ENCODE measurements at places on chromosomes 12 and 14.

DNA sequence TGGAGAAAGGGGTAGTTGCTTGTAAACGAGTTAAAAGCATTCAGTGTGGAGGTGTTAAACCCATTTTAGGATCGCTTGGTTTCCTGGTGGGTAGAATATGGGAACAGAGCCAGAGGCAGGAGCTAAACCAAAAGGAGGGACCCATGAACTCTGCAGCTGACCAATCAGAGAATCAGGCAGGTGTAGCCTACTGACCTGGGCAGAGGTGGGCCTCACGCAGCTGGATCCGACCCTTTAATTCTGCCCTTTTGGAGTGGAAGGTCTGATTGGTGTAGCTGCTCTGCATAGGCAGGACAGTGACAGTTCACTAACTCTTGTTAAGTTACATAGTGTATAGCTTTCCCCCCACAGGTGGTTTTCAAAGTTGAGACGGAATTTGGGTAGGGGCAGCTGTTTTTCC is 63.7 kb downstream of the GNS start:
- no peak for DNase-seq

DNA sequence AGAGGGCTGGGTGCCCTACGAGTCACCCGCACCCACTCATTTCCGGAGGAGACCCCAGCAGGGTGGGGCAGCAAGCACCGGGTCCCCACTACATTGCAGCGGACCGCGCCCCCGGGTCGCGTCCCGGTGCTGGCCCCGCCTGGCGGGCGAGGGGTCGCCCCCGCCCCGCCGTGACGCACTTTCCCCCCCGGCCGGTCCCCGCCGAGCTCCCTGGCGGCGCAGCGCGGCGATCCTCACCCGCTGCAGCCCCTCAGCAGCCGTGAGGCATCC is 106.1 kb downstream of the PRICKLE1 start:
- DNase-seq, result peak; percentile 3

DNA sequence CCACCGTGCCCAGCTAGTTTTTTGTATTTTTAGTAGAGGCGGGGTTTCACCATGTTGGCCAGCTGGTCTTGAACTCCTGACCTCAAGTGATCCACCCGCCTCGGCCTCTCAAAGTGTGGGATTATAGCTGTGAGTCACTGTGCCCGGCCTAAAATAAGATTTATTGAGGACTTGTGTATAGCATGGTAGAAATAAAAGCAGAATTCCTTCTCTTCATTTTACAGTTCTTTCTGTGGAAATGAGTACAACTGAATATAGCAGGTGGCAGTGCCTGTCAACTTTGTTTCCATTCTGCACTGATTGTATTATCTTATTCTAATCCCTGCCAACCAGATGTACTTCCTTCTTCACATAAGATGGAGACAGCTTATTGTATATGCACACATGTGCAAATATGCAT is 41.0 kb downstream of the DIP2B start:
- no peak for DNase-seq

GRCh38 chr12:45587877-45588533 is 141.5 kb upstream of the ARID2 start:
- no peak for DNase-seq

DNA sequence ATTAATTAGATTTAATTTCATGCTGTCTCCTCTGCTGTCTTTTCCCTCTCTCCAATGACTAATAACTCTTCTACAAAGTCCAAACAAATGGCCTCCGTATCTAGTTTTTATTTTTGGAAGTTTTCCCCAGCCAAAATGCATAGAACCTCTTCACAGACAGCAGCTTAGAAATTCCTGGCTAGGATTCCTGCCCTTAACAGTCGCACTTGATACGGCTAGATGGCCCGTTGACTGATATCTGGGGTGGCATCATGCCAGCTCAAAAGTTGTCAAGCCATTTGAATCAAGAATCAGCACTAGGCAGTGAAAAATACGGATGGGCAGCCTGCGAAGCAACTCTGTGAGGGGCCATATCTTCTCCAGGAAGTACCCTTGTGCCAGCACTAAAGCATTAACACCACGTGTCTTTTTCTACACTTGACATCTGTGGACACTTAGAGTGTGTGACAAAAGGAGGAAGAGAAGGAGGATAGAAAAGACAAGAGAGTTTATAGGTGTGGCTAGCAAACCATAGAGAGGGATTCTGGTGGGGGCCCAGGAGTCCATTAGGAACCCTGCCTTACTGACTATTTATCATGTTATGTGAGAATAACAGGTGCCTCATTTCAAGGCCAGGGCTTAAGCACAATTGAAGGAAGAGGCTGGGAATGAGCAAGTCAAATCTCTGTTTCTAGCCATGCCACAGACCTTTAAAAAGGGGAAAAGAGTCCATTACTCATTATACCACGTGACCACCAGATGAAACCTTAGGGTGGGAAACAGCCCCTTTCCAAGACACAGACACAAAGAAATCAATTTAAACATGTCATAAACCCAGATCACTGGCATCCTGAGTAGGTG is 39.2 kb upstream of the KRR1 start:
- no peak for DNase-seq

DNA sequence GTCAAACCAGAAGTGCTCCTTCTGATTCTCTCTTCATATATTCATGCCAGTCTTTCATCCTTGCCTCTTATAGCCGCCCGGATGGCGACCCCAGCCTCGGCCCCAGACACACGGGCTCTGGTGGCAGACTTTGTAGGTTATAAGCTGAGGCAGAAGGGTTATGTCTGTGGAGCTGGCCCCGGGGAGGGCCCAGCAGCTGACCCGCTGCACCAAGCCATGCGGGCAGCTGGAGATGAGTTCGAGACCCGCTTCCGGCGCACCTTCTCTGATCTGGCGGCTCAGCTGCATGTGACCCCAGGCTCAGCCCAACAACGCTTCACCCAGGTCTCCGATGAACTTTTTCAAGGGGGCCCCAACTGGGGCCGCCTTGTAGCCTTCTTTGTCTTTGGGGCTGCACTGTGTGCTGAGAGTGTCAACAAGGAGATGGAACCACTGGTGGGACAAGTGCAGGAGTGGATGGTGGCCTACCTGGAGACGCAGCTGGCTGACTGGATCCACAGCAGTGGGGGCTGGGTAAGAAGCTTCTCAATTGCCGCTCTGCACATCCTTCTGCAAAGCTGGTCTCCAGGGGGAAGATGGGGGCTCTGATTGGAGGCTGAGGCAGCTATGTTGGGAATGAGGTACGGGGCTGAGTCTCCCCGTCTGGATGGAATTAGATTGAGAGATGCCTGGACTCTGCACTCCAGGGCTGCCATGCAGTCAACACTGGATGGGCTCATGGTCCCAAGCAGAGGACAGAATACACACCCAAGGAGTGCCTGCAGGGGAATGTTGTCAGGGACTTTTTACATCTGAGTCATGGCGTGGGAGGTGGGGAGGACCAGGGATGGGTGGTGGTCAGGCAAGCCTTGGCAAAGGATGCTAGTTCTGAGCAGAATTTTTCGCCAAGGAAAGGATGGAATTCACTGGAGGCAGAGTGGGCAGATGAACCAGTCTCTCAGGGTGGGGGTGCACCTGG is 1.3 kb downstream of the BCL2L2 start:
- DNase-seq, result no peak

- no peak for DNase-seq
Measured at GRCh38 chr12:50929831-50930230, 22.5 kb upstream of the HIGD1C start.

DNA sequence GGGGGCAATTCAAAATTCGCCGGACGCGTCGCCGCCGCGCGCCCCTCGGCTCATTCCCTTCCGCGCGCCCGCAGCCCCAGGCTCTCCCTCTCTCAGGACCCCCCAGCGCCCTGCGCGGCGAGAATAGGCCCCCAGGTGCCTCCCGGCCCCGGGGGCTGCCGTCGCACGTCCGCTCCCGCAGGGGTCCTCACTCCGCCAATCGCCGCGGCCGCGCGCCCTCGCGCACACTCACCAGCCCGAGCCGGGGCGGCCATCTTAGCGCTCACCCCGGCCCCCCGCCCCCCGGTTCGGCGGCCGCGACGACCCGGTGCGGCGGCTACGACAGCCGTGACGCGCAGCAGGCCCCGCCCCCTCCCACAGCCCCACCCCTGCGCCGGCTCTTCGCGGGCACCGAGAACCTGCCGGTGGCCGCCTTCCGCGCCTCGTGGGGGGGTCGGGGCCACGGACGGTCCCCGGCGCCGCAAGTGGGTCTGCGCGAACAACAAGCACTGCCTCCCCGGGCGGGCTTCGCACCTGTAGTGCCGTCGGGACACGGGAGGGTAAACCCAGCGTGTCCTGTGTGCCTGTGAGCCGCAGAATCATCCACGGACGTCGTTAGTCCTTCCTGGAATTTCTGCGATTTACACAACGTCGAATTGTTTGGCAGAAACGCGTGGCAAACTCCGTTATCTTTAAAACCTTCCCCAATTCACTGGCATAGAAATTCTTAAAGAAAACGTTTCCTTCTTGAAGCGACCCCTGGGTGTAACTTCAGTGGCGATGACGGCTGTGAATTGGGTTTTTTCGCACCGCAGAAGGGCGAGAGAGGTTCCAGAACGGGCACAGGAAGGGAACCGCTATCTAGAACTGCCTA is 2.5 kb downstream of the USP44 start:
- peak; percentile 71 for DNase-seq

DNA sequence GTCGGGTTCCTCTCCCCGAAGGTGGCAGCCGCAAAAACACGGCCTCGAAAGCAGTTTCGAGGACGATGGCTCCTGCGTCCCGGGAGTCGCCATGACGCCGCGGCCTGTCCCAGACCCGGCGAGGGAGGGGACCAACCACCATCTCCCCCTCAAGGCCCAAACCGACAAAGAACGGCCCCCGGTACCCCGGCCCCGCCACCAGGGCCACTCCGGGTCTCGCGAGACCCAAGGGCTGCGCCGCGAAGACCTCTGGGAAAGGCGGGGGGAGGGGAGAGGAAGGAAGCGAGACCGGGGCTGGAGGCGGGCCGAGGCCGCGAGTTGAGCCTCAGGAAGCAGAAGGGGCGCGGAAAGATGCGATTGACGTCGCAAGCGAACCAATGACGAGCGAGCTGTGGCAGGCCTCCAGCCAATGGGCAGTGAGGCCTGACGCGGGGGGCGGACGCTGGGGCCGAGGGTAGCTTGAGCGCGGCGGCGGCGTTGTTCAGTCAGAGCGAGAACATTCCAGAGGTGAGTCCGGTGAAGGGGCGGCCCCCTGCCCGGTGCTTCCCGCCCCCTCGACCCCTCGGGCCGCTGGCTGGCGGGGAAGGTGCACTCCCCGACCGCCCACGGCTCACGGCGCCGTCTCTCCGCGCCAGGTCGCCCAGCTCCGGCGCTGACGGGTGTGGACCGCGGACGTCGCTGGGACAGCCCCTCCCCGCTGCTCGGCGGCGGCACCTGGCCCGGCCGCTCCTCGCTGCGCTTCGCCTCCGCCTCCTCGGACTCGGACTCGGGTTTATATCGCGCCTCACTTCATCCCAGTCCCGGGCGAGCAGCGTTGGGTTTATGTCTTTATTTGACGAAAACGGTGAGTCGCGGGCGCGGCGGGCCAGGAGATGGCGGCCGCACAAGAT is at the start of gene EIF5:
TSS of gene EIF5 (plus strand) at position 484 of the 890 bp plus-strand sequence. CDS start 1,624 bp downstream, outside the sequence.
- peak; percentile 99 for DNase-seq

- DNase-seq, result no peak
Measured at GRCh38 chr14:81465507-81466228, 65.5 kb upstream of the STON2 start.

GRCh38 chr14:50357124-50357523 is 39.6 kb downstream of the CDKL1 start:
- no peak for DNase-seq

- peak; percentile 51 for DNase-seq
Measured at GRCh38 chr14:58571769-58572472, 65.8 kb upstream of the DACT1 start.

DNA sequence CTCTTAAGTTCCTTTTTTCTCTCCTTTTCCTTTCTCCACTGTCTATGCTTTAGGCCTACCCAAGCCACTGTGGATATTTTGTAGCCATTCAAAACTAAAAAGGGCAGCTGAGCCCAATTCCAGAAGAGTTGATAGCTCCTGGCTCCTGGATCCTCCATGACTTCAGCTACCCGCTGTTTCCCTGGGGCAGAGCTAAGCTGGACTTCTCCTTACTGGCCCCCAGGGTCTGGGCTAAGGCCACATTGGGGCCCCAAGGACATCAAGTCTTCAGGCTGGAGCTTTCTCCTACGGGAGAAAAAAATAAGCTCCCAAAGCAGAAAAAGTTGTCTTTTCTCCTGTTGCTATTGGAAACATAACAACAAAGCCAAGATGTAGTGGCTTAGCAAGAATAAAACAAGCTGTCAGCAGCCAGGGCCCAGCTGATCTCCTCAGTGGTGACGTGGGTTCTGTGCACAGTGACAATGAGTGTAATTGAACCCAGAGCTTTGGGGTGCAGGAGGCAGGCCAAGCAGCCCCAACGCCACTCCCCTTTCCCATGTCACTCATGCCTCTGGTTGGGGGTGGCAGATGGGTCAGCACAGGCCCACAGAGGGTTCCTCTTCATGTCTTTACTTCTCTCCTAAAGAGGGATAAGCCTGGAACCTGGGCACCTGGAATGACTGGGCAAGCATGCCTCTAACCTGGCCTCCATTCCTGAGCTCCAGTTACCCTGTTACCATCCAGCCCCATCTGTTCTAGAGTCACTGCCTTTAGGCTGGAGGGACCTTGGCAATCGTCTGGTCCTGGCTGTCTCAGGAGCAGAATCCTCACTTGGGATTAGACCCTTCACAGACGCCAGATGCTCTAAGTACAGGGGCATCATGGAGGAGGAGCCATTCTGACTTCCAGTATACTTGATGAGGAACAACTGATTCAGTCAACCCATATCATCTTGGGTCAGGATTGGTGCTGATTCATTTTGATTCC is 171.2 kb downstream of the ZFP36L1 start:
- DNase-seq, result no peak

GRCh38 chr12:66516133-66516532 is 162.7 kb downstream of the GRIP1 start:
- DNase-seq, result no peak

DNA sequence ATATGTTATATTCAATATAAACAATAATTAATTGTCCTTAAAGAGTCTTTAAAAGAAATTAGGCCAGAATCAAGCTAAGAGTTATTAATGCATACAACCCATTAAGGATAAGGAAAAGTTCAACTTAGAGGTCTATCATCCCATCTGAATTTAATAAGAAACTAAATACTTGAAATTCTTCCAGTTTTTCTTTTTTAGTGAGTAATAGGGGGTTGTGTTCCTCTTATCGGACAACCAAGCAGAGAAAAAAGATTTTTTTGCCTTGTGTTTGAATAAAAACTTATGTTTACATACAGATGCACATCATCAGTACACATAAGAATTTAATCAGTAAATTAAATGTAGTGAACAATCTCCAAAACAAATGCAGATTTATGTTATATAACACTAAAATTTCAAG is 32.5 kb downstream of the PAWR start:
- DNase-seq, result no peak

DNA sequence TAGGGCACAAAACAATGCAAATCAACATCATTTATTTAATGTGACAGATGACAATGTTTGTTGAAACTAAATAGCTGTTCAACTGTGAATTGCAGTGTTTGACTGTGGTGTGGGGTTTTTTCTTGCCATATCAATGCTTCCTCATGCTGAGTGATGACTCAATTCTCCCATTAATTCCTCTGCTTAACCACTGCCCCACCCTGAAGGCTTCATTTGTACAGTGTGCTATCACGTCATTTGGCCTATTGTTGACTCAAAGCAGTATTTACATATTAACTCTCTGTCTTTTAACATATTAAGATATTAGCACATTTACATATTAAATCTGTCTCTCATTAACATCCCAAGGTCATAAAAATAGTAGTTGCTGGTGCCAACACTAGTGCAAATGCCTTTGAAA is 164.8 kb upstream of the NRXN3 start:
- no peak for DNase-seq
